NCI-H524 treated with DMSO at 0.1 percent for 48 hours (cell line): ENCODE measurements at places on chromosomes 13 and 19.

- no peak for DNase-seq
Measured at GRCh38 chr13:112574416-112574815, 13.5 kb downstream of the TUBGCP3 start.

DNA sequence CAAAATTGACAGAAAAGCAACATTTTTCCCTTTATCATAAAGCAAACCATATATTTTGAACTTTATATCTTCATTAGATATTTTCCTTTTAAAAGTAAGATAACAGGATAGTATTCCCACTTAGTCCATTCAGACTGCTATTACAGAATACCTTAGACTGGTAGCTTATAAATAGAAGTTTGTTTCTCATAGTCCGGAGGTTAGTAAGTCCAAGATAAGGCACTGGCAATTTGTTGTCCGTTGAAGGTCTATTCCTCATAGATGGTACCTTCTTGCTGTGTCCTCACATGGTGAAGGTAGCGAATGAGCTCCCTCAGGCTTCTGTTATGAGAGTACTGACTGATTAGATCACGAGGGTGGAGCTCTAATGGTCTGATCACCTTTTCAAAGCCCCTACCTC, 70.4 kb downstream of the ZMYM2 start:
- DNase-seq: no peak

DNA sequence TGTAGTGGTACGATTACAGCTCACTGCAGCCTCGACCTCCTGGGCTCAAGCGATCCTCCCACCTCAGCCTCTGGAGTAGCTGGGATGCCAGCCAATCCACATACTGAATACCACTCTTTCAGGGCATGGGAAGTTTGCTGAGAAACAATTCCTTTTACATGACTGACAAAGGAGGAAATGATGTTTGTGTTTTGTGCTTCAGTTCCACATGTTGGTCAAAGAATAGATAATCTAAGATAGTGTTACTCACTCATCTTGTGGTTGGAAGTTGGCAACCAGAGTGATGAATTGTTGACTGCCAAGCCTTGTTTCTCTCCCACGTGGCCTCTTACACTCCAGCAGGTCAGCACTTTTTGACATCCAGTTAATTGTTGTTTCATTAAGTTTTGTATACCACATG, 7.6 kb downstream of the MBD3L2B start:
- DNase-seq: no peak

DNA sequence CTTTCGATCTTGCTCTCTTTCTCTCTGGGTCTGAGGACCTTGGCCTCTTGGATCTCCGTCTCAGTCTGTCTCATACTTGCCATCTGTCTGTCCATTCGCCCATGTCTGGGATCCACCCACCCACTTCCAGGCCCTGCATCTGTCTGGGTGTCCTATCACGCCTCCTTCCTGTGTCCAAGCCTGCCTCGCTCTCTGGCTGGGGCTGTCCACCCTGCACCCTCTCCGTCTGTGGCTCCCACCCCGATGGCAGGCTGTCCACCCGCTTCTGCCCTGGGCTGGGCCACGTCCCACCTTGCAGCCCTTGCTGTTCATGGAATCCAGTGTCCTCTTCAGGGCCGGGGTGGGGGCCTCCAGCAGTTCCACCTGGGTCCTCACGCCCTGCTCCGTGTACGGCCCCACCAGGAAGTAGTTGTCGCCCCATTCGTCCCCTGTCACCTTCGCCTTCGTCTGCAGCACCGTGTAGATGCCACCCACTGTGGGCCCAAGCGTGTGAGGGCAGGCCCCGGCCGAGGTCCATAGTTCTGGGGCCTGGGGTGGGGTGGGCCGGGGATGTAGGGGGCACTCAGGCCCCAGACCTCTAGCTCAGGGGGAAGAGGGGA, 2.0 kb downstream of the GYS1 start:
- no peak for DNase-seq

GRCh38 chr13:113119166-113119821, 3.3 kb upstream of the F10 start:
- no peak for DNase-seq

DNA sequence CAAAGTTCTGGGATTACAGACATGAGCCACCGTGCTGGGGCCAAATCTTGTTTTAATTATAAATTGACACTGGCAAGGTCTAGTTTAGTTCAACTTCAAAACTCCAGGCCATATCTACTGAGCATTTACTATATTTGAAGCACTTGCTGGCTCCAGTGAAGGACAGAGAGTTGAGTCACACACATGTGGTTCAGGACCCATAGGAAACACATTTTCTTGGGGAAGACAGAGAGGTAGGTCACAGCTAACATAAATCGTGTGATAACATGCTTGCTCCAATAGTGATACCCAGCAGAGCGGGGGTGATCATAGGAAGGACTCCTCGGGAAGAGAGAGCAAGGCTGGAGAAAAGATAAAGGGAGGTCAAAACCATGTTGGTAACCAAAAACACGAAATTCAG, 170.6 kb upstream of the TSC22D1 start:
- DNase-seq: no peak

DNA sequence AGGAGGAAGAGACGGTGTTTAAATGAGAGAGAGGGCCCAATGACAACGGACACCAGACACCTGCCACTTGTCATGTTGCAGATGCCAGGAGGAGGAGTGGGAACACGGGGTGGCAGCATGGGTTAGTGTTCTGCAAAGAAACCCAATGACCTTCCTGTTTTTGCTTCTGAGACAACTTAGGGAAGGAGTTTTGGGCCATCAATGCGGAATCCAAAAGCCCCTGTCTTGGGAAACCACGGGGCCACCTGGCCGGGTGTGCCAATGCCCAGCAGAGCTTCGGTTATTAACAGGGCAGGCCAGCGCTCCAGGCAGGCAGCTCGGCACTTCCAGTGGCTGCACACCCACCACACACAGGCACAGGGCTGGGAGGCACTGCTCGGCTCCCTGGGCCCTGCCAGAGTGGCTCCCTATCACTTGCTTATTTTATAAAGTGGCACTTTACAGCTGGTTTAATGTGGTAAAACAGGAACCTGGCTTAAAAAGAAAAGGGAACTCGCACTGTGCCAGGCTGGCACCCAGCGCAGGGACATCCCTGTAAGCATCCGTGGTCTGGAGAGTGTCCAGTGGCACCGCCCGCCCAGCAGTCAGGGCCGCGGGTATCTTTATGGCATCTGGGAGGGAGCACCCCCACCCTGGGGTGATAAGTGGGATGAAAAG, 19.1 kb downstream of the ELL start:
- DNase-seq: no peak
